ENCODE measurements at places on chromosomes 5 and 9.

GRCh38 chr9:98120476-98120875 lies 1.5 kb upstream of the TRIM14 start:
- DNase-seq, result no peak

DNA sequence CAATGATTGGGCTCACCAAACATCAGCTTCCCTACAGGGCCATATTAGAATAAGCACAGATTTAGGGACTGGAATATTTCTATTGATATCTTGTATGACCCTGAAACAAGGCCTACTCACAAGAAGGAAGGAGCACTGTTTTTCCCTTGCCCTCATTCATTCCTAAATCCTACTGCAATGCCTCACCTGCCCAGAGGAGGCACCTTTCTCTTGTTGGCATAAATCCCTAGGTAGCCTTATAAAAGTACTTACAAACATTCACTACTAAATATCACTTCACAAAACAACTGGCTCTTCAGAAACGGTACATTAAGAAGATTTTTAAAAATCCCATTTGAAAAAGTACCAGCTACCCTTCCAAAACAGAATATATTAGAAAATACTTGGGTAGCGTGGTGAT lies 449.4 kb downstream of the CDH18 start:
- no peak for DNase-seq

- DNase-seq, result no peak
Observed at GRCh38 chr5:132020568-132021339, 9.3 kb upstream of the ACSL6 start.

DNA sequence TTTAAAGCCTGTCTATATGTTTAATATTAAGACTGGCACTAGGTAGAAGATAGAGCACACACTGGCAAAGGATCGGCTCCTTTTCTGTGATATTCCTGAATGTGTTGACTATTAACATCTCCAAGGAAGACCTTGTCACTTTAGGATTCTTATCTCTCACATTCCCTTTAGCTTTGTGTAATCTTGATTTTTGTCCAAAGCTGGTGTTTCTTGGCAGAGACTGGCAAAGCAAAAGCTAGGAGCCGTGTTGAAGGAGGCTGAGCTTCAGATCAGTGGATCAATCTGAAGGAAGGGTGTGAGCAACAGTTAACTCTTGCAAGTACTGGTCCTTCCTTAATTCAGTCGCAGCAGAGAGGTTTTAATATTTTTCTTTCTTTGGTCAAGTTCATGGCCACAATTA lies 830.4 kb upstream of the ZNF608 start:
- no peak for DNase-seq

DNA sequence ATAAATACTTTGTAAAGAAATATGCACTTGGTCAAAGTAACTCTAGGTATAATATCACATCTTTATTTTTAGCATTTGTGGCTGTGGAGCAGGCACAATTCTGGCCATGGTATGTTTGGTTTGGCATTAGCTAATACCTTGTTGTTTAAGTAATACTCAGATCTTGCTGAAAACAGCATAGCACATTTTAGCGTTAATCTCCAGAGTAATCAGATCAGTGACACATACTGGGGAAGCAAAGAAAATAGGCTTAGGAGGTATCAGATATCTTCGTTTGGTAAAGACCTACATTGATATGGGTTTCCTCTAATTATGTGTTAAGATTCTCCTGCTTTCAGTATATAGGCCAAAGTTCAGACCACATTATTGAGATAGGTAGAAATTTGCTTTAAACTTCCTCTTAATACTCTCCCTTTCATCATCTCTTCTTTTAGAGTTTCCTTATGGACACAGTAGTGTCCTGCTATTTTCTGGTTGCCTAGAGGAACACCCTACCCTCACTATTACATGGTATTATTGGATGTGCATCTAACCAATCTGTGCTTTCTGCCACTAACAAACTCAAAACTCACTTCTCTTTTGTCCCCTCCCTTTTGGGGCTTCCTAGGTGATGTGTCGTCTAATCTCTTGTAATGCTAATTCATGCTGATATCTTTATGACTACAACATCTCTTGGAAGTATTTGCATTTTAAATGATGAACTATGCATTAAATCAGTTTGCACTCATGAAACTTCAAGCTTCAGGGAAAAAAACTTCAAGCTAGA lies 437.3 kb upstream of the ADAMTSL1 start:
- no peak for DNase-seq

DNA sequence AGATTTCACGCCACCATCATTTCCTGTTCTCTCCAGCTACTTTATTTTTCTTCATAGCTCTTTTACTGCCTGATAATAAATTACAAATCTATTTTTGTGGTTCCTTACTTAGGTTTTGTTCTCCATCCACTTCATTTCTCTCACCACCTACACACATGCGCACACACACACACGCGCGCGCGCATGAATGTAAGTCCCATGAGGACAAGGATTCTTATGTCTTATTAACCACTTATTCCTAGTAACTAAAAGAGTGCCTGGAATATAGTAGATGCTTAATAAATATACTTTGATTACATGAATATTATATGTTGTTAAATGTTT lies 116.5 kb downstream of the TRPM6 start:
- DNase-seq, result no peak

DNA sequence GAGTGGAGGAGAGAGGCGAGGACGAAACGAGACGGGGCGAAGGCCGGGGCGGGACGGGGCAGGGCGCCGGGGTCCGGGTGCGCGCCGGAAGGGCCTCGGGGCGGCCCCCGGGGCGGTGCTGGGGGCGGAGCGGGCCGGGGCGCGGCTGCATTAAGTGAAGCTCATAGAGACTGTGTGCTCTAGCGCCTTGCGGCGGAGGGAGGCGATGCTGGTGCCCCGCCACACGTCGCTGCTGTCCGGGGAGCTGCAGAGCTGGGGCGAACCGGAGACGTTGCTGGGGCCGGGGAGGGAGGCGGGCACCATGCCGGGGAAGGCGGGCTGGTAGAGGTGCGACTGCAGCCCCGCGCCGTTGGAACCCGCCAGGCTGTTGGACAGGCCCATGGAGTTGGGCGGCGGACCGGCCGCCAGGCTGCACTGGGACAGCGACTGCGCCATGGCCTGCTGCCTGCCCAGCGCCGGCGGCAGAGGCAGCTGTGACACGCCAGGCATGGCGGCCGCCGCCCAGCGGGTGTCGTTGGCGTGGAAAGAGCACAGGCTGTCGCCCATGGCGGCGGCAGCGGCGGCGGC lies 8.3 kb downstream of the OTP start:
- DNase-seq, result peak; percentile 84

GRCh38 chr5:122192497-122193496 lies 63.5 kb downstream of the ZNF474 start:
- peak; percentile 25 for DNase-seq

GRCh38 chr9:113892861-113893491 lies 16.9 kb downstream of the ZNF618 start:
- no peak for DNase-seq

GRCh38 chr5:1685066-1685465 lies 114.6 kb downstream of the MRPL36 start:
- no peak for DNase-seq

- no peak for DNase-seq
Observed at GRCh38 chr5:5080790-5081189, 59.3 kb upstream of the ADAMTS16 start.

DNA sequence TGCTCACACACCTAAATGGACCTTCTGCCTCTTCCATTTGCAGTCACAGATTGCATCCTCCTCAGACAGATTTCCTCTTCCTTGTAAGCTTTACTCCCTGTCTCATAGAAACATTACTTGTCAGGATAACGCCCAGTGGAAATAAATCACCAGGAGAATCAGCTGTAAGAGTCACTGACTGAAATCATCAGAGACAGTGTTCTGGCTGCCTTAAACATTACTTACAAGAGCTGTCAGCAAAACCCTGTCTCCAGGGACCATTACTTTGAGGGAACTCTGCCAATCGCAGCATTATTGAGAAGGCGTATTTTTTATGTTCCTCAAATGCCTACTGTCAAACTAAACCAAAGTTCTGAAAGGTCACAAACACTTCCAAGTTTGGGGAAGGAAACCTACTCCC lies 5.9 kb downstream of the DPYSL3 start:
- no peak for DNase-seq

DNA sequence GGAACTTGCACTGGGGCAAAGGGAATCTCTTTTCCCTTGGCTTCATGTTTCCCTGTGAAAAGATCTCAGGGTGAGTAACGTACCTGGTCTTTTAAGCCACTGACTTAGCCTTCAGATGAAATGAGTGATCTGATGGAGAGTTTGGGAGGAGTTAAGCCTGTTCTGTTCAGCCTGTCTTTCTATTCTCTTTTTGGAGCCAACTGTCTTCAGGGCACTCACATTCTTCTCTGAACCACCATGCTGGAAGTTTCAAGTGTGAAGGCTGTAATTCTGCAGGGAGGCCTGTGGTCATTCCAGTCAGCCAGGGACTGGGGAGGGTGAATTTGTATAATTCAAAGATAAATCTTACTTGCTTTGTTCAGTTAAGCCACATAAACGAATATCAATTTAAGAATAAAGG lies 722.2 kb upstream of the SEMA6A start:
- DNase-seq, result no peak

Measured in NCI-H187 (cell line).